ENCODE measurements at places on chromosomes 5 and 9.
A peak's percentile ranks its signal among the peaks of the same experiment; 100 is the strongest.

DNA sequence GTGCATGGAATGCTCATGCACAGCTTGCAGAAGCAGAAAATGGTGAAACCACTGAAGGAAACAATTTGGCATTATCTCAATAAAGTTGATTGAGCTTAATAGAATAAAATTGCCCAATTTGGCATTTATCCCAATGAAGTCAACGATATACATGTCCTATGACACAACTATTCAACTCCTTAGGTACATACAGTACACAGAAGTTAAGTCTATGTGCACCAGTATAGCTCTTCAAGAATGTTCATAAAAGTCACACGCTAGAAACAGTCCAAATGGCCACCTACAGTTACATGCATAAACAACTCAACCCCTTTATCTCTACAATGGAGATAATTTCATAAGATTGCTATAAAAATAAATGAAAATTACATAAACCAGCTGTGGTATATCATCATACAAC lies 184.5 kb downstream of the DENND1A start:
- no peak for DNase-seq

GRCh38 chr9:124395826-124396225 lies 19.4 kb downstream of the PSMB7 start:
- DNase-seq, result no peak

GRCh38 chr9:13414349-13414748 lies 134.9 kb upstream of the MPDZ start:
- no peak for DNase-seq

- no peak for DNase-seq
Observed at GRCh38 chr5:72723581-72723980, 92.9 kb upstream of the TNPO1 start.

DNA sequence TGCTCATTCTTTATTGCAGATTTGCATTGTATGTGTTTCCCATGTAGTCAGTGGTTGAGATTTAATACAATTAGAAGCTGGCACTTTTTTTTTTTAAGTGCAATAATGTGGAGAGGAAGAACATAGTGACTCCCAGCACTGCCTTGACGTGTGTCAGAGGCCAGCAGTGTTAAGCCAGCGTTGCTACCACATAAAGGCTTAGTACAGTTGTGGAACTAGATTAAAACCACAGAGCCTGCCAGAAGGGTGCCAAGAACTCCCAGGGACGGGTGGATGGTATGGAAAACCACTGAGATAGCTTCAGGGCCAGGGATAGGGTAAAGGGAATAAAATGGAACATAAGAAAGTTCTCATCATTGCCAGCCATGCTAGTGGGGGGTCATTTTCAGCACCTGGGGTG lies 142.9 kb downstream of the TRIO start:
- DNase-seq, result no peak

GRCh38 chr5:178538741-178539229 lies 51.4 kb downstream of the COL23A1 start:
- DNase-seq, result no peak

DNA sequence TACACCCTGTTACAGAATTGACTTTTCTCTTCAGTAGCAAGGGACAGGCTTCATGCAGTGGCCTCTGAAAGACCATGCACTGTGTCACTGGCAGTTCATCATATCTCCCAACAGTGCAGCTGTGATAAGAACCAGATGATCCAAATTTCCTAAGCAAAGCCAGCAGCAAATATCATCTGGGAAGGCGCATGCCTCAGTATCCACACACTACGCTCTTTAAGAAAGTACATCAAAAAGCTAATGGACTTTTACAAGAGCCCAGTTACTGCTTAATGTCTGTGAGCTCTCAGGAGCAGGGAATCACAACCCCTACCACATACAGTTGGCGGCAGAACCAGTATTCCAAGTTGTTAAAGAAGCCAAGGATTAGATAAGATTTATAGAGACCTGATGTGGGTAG lies 25.1 kb downstream of the ADAMTSL1 start:
- no peak for DNase-seq

GRCh38 chr5:110590187-110590586 lies 136.3 kb downstream of the TMEM232 start:
- no peak for DNase-seq

DNA sequence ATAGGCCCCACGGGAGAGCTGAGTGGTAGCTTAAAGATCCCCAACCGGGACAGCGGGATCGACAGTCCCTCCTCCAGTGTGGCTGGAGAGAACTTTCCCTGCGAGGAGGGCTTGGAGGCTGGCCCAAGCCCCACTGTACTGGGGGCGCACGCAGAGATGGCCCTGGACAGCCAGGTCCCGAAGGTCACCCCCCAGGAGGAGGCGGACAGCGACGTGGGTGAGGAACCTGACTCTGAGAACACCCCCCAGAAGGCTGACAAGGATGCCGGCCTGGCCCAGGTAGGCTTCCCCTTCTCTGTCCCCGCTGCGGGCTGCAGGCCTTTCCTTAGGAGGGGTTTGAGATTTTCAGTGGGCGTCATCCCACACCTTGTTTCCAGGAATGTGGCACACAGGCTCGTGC lies 29.1 kb downstream of the FGD3 start:
- no peak for DNase-seq

- no peak for DNase-seq
Observed at GRCh38 chr9:123235448-123235847, 32.9 kb downstream of the STRBP start.

DNA sequence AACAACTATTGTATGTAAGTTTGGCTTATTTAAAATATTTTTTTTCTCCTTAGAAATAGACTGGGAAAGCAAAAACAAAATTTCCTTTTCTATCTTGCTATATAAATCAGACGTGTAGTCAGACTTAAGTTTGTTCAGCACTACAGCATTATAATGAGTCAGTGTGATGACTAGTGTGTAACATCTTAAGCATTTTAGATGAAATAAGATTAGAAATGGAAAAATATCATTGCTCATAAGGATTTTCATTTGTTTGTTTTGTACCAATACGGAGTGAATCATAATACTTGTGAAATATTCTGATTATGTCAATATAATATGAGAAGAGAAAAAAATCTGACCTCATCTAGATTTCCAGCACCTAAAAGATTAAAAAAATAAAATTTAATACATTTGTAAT lies 64.7 kb upstream of the RICTOR start:
- peak; percentile 37 for DNase-seq

DNA sequence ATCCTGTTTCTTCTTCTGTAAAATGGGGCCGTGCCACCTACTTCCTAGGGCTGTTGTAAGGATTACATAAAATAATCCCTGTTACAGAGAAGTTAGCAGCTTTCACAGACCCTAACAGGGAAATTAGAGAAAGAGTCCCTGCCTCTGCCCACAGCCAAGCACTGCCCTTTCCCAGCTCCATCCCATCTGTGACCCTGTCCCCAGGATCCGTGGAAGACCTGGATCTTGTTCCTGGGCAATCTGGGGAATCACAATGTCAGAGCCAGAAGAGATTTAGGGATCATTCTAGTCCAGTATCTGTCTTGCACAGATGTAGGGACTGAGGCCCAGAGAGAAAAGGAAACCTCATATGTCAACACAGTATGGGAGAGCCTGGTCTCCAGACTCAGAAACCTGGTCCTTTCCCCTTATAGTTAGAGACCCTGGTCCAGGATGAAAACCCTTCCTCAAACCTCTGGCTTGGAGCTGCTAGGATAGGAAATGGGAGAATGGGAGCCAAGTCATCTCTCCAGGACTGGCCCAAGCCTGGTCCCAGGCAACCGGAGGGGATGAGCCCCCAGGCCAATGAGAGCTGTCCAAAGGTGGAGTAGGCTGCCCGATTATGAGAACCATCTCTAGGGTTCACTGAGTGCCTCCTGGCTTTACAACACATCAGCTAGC lies 12.5 kb downstream of the LHX6 start:
- DNase-seq, result no peak

DNA sequence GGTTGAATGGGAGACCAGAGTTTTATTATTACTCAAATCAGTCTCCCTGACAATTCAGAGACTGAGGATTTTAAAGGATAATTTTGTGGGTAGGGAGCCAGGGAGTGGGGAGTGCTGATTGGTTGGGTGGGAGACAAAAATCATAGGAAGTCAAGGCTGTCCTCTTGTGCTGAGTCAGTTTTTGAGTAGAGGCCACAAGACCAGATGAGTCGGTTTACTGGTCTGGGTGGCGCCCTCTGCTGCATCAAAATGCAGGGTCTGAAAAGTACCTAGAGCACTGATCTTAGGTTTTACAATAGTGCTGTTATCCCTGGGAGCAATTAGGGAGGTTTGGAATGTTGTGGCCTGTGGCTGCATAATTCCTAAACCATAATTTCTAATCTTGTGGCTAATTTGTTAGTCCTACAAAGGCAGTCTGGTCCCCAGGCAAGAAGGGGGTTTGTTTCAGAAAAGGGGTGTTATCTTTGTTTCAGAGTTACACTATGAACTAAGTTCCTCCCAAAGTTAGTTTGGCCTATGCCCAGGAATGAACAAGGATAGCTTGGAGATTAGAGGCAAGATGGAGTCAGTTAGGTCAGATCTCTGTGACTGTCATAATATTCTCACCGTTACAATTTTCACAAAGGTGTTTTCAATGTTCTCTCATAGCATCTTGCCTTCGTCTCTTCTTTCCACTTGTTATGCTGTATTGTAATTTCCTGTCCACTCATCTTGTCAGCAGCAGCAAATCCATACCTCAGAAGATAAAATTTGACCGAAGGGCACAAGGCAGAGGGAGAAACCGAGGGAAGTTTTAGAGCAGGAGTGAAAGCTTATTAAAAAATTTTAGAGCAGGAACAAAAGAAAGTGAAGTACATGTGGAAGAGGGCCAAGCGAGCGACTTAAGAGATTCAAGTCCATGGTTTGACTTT lies 59.2 kb upstream of the CLINT1 start:
- DNase-seq, result peak; percentile 33

- DNase-seq, result no peak
Observed at GRCh38 chr5:172117977-172118701, 69.9 kb downstream of the STK10 start.

DNA sequence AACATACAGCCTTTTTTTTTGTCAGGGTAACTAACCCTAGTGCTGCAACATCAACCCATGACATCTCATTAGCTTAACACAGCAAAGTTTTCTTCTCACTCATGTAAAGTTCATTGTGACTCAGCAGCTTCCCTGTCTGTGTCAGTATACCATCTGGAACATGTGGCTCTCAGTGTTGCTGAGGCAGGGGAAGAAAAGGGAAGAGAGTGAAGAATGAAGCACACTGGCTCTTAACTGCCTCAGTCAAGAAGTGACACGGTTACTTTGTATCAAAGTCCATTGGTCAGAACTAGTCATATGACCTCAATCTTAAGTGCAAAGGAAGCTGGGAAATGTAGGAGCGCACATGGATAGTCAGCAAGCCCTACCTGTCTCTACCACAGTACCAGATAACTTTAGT lies 185.0 kb upstream of the ELL2 start:
- peak; percentile 60 for DNase-seq

GRCh38 chr5:64384765-64385164 lies 121.0 kb upstream of the RGS7BP start:
- no peak for DNase-seq

- DNase-seq, result no peak
Observed at GRCh38 chr5:15496886-15497285, 3.1 kb upstream of the FBXL7 start.

GRCh38 chr5:36596247-36596646 lies 10.2 kb upstream of the SLC1A3 start:
- no peak for DNase-seq

GRCh38 chr5:97624886-97625285 lies 441.8 kb upstream of the RIOK2 start:
- peak; percentile 10 for DNase-seq
